Glutamatergic neuron (in vitro differentiated cells): ENCODE measurements at places on chromosomes 5 and 9. TPM values are rescaled to one million over a fixed set of nuclear protein-coding genes. Genes with fewer than 3 reads are reported as not detected.

- no peak for DNase-seq
Observed at GRCh38 chr5:83025690-83026478, 51.3 kb downstream of the TMEM167A start.

- no peak for DNase-seq
Observed at GRCh38 chr5:33563983-33564908, 123.5 kb downstream of the TARS1 start.

Gene PFN3
- total RNA-seq, result not detected

DNA sequence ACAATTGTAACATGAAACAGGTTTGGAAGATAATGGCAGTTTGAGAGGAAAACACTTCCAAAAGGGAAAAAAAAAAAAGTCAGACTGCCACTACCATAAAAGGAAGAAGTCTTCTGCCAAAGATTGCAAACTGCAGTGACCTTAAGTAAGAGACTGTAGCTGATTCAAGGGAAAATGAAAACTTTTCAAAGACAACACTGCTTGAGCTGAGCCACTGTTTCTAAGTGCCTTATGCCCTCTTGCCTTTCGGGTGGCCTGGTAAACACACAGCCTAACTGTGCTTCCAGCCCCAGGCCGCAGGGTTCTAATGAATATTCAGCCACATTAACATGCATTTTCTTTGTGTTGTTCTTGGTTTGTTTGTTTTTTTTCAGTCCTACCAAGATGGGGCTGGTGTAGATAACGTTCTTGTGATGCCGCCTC, 354.6 kb downstream of the BNC2 start:
- peak; percentile 36 for DNase-seq

DNA sequence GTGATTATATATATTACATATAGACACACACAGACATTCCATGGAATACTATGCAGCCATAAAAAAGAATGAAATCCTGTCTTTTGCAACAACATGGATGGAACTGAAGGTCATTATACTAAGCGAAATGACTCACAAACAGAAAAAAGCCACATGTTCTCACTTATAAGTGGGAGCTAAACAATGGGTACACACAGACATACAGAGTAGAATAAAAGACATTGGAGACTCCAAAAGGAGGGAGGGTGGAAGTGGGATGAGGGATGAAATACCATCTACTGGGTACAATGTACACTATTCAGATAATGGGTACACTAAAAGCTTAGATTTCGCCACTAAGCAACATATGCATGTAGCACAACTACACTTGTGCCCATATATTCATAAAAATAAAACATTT, 170.0 kb upstream of the RGMB start:
- no peak for DNase-seq

Gene CCL27
- total RNA-seq, result 1.7 TPM

Gene MEGF10
- 0.69 TPM for total RNA-seq

Gene TOR1A
- 42.3 TPM for total RNA-seq

DNA sequence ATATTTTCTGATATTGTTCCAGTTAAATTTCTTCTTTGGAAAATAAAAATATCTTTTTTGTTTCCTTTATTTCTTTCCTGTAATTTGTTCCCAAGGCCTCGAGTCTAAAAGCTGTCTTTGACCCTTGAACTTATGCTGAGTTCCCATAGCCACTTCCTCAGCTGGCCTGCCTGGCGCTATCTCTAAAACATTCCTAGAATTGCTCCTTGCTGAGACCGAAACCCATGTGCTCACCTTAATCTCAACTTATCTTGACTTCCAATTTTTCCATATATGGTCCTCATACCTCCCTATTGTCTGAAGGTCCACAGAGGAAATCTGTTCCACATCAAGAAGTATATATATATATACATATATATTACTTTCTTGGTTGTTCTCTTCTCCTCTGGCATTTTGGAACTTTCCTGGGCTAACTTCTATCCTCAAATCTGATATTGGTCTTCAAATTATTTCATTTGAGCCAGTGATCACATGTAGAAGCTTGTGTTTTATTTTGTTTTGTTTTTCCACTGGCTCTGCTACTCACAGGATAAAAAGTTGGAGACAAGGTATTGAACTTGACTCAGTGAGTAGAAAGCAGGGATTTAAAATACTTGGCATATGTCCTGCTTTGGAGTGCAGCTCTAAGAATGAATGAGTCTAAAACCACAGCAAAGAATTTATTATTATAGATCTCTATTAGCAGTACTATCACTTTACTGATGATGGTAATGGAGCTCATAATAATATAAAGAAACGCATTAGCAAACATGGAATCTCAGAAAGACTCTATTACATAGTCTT, 45.2 kb downstream of the ENC1 start:
- no peak for DNase-seq

DNA sequence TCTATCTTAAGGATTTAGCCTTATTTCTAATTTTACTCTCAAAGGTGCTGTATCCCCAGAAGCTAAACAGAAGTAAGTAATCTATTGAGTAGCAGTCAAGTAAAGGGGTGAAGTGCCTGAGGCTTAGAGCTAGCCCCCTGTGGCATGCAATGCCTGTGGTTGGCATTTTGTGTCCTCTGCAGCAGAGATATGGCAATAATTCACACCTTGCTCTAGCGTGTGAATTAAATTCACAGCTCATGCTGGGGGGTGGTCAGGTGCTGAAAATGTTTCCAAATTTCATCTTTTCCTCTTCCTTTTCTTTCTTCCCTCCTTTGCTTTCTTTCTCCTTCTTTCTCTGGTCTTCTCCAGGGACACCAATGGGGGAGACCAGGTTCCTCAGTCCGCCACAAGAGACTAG, 262.1 kb downstream of the GABRB2 start:
- DNase-seq, result no peak

DNA sequence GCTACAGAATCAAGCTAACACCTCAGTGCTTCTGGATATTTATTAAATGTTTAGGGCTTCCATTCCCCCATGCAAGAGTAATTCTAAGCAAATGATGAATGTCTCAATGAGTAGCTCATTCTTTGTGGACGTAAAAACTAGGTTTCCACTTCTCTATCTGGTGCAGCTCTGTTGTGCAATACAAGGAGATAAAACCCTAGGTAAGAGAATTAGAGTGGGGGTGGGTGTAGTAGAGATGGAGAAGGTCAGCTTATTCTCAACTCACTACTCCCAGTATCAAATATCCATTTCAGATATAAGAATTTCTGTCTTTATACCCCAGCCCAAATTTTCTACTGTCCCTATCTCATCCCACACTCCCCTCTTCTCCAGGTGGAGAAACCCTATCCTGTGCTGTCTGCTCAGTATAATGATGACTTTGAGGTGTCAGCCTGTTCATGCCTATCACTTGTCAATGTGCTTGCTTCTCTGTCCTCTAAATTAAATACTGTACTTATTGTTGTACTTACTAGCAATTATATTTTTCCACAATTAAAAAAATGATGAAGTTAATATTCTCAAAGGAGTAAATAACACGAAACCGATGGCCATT, 4.3 kb upstream of the FYB1 start:
- DNase-seq, result no peak

Gene SLC45A2
- 0.76 TPM for total RNA-seq

Gene SLC34A3
- total RNA-seq, result not detected

Gene FOXE1
- not detected for total RNA-seq

- DNase-seq, result no peak
Observed at GRCh38 chr5:15023846-15024245, 152.3 kb upstream of the ANKH start.

- DNase-seq, result no peak
Observed at GRCh38 chr5:173730632-173731298, 114.3 kb upstream of the BOD1 start.

Gene MARCHF11
- total RNA-seq, result 1.5 TPM

Gene NDUFB6
- 30.7 TPM for total RNA-seq

DNA sequence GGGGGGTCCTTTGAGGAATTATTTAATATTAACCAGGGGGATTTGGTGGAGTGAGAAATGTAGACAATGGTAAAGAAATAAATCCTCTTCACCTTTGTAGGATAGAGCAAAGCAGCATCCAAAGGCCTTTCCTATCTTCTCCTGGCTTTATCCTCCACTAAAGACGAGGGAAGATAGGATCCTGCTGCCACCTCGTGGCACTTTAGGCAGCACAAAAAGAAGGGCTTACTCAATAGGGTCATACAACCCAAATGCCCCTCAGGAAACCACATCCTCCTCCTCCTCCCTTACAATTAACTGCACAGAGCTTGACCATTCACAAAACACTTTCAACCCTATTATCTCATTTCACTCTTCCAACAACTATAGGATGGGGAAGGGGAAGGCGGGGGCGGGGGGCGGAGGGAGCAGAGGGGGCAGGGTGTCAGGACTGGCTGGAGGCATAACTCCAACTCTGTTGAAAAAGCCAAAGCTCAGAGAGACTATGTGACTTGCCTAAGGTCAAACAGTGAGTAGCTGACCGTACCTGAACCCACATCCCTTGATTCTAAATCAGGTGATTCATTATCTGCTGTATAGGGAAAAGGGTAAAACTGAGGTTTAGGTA, 45.4 kb upstream of the MYOT start:
- peak; percentile 52 for DNase-seq

DNA sequence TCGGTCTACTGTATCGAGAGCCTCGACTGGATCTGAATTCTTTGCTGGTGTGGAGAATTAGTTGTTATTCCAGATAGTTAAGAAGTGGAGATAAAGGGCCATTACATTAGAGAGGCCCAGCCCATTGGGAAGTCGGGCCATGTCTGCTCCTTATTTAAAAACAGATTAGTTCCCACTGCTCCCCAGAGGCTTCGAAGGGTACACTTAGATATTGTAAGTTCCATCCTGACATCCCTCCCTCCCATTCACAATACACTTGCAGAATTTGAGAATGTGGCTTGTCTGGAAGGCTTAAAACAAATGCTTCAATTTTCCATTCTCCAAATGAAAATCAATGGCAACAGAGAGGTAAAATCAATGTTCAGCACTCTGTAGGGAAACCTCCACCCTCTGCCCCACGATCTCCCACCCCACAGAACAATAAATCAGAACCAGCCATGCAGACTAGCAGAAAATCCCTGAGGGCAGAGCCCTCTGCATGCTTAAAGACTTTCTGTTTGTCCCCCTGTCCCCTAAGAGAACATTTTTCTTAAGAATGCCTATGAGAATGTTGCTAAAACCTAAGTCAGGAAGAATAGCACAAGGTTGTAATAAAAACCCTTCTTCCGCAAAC, 364.1 kb downstream of the SPOCK1 start:
- DNase-seq, result no peak

DNA sequence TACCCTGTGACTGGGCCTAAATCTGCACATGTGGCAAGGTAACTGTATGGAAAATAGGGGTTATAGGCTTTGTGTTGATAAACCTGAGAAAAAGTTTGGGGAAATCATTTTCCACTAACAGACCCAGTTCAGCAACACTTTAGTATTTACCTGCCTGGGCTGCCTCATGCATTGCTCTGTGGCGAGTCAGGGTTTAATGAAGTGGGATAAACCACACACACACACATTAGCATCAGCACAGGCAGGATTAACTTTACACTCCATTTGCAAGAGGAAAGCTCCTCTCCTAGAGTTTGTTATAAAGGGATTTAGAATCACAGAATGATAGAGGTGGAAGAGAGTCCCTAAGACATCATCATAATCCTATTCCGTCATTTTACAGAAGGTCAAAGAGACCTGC, 20.0 kb upstream of the ZCCHC7 start:
- DNase-seq, result no peak

DNA sequence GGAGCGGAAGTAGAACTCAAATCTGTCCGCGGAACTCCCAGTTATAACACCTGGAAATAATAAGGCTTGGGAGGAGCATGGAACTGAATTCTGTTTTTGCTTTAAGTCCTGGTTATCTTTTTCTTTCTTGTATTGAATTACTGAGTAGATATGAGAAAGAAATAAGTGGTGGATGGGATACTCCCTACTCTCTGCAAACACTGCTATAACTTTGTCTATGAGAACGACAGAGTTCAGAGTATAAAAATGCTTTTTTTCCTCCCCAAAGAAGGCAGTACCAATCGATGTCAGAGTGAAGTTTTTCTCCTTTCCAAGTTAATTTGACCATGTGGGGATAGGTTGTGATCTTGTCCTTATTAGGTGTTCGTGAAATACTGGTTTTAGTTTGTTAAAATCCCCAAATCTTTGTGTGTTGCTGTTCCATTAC, 1.2 kb downstream of the RIC1 start:
- no peak for DNase-seq

DNA sequence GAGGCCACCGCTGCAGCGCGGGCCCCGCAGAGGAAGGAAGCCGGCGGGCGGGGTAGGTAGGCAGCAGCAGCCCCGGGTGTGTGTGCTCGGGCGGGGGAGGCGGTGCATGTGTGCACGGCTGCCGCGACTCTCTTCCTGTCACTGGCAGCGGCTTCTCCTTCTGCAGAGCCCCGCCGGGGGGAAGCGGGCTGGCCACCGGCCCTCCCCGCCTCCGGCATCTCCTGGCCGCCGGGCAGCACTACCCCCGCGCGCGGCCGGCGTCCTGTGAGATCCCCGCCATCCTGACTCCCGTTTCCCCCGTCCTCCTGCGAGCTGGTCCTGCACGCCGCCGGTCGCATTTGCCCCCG, 315 bp downstream of the PIK3R1 start:
- no peak for DNase-seq

GRCh38 chr5:139360384-139360783, 18.7 kb downstream of the PAIP2 start:
- DNase-seq, result no peak

GRCh38 chr5:181207214-181207959, 2.4 kb upstream of the TRIM7 start:
- DNase-seq, result peak; percentile 74

DNA sequence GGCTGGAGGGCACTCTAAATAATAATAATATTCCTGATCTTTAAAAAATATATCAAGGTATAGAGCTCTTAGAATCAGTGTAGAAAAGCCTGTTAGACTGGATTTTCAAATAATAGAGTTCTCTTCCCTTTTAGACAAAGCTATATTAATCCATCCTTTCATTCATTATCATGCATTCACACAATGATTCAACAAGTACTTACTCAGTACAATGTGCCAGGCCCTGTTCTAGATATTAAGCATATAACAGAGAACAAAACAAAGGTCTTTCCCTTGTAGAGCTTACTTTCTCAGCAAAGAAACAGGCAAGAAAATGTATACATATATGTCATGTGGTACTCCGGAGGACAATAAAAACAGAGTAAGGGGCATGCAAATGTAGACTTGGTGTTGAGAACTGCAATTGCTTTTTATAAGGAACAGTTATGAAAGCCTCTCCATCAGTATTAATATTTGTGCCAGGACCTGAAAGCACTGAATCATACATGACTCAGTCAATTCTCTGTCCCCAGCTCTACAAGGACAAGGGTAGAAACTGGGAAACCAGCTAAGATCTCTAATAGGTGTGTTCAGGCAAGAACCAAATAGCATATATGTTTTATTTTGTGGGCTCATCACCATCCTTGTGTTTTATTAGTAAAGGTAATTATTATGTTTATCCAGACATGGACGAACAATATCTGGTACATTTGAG, 72.2 kb downstream of the PIP5K1B start:
- DNase-seq, result no peak

- no peak for DNase-seq
Observed at GRCh38 chr9:93813221-93814076, 141.7 kb downstream of the BARX1 start.

- no peak for DNase-seq
Observed at GRCh38 chr9:132365986-132366385, 11.2 kb upstream of the SETX start.

Gene HOMER1
- 19.7 TPM for total RNA-seq

GRCh38 chr9:88812938-88813637, 178.2 kb upstream of the S1PR3 start:
- DNase-seq, result no peak
